ENCODE measurements at places on chromosomes 1 and 21.

- DNase-seq, result no peak
These were observed 37.9 kb downstream of the RGL1 start for GRCh38 chr1:183842795-183843144.

DNA sequence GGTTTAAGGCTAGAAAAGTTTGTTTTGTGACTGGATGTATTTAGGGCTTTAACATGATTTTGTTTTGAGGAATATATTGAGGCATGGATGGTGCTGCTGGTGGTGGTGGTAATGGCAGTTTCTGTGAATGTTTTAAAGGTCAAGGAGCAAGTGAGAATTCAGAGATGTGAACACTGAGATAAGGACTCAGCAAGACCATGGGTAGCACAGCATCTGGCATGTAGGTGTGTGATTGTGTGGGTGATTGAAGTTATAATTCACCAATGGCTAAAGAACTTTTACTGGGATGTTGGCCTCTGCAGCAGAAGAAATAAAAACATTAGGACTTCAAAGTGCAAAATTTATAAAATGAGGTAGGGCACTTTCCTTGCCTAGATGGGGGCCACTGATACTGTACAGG, 65.9 kb downstream of the MACF1 start:
- DNase-seq, result no peak

- no peak for DNase-seq
These were observed 402.3 kb downstream of the PTBP2 start for GRCh38 chr1:97123717-97124431.

DNA sequence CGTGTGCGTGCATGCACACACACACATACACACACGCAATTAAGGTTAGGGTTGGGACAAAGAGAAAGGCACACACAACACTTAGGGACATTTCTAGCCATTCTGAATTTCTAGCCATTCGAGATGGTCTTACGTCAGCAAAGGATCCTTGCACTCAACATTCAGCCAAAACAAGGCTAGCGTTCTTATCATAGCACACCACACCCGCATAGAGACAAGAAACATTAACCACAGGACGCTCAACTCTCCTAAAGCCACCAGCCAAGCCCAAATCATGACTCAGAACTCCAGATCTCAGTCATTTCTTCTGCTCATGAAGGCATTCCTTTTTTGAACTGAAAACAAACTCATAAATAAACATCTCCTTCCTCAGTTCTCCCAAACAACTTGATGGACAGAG, 106.8 kb downstream of the LMO4 start:
- DNase-seq, result no peak

GRCh38 chr1:222326006-222326709, 221.7 kb downstream of the HHIPL2 start:
- no peak for DNase-seq

- DNase-seq, result peak; percentile 62
These were observed 126.0 kb upstream of the TMEM51 start for GRCh38 chr1:15027515-15027986.

GRCh38 chr1:197021716-197022115, 44.4 kb downstream of the CFHR5 start:
- no peak for DNase-seq

DNA sequence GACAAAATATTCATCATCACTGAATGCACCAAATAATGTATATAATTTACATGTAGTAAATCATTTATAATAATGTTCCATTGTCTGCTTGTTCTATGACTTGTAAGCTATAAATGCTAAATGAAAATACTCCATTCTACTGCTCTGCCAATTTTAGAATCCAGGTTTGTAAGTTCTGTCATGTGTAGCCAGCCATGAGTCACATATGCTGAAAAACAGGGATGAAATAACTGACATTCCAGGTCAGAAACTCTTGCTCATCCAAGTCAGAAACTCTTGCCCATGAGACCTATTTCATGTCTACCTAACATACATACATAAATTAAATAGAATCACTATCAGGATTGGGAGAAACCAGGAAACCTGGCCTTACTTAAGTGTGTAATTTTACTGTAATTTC, 95.6 kb downstream of the ASH1L start:
- DNase-seq, result peak; percentile 25

DNA sequence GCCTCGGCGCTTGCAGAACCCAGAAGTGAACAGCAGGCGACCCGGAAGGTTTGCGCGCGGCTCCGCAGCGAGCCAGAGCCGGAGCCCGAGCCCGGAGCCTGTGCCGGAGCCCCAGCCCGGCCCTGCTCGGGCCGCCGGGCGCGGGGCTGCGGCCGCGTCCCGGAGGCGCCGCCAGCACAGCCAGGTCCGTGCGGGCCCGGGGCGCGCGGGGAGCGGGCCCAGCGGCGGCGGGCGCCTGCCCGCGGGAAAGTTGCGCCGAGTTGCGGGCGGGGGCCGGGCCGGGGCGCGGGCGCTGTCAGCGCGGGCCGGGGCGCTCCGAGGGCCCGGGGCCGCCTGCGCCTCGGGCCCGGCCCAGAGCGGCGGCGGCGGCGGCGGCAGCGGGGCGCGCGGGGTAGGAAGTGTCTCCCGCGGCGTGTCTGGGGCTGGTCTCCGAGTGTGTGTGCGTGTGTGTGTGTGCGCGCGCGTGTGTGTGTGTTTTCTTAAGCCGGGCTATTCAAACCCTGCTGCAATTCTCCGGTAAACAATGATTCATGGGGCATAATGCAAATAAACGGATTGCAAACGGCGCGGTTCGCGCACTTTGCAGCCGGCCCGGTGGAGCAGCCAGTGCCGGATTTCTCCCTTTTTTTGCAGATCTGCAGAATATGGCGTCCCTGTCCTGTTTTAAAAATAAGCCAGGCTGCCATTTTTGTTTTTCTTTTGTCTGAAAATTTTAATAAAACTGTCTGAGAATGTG, at the start of gene ZNF362:
TSS of gene ZNF362 (plus strand) at position 22 of the 736 bp plus-strand sequence. CDS start 14,083 bp downstream, outside the sequence.
- peak; percentile 48 for DNase-seq

DNA sequence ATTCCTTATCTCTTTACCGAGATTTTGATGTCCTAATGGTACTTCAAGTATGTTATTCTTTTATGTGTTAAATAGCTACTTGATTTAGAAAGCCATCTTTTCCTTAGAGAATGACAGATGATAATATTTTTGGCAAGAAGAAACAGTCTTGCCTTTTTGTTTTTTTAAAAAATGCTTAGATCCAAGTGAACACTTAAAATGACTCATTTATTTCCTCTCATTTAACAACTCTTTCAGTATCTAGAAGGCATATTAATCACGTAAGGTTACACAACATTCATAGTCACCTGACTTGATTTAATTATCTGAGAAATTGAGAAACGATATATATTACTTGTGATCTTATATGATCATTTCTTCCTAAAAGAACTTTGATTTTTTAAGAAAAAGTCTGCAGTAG, 52.4 kb downstream of the SUCO start:
- DNase-seq, result no peak

DNA sequence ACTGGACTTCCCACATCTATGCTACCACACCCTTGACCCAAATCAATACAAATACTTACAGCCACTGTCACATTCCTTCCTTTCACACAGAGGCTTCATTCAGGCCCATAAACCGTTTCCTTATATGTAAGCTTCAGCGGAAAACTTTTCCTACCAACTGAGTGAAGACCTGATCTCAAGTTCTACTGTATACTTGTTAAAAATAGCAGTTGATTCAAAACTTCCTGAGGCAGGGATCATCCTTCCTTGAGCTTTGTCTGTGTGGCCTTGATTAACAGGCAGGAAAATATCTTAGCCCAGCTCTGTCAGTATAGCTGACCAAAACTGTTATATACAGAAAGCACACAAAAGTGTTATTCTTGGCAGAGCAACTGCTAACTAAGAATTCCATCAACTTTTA, 42.7 kb downstream of the DENND2C start:
- DNase-seq, result no peak

DNA sequence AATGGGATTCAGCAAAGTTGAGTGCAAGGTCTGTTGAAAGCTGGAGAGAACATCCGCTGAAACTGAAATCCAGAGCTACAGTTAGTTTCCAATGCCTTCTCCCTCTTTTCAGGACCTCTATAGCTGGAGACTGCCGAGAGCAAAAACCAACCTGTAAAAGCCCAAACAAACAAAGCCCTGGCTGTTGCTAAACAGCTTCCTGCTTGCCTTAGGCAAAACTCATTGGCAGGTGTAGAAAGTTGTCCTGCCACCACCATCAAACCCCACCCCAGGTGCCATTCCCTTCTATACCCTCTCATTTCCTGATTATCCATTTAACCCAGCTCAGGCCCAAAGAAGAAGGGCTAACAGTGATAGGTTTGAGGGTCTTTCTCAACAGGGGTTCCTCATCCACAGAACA, 24.7 kb downstream of the SCYL3 start:
- DNase-seq, result no peak

DNA sequence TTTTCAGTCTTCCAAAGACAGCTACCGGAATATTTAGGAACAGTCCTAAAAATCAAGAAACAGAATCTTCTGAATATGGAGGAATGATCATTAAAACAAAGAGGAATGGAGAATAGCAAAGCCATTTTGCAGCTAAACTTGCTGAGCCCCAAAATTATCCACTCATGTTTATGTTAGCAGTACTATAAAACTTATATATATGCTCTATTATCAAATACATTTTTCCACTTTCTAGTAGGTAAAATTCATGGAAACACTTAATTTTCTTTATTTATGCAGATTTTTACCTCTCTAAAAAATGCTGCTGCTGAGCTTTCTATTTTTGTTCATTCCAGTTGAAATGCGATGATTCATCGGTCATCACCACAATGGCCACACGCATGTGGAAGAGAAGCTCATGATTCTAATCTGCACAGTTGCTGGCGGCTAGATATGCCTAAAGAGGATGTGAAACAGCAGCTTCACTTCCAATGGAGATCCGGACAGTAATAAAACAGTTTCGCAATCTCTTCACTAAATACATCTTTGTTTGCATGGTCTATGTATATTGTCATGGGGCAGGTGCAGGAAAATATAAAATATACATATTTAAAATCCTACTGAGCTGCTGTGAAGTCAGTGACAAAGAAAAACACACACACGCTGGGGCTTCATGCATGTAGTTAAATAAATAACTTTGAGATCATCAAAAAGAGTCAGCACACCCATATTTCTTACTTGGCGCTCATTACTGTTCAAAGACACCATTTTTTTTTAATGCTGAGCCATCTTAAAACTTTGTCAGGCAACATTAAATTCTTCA, 292.2 kb downstream of the SMYD3 start:
- peak; percentile 17 for DNase-seq

- no peak for DNase-seq
These were observed 15.3 kb downstream of the TSSK3 start for GRCh38 chr1:32377541-32378220.

- DNase-seq, result no peak
These were observed 1.3 kb upstream of the GNB1 start for GRCh38 chr1:1892079-1892762.

DNA sequence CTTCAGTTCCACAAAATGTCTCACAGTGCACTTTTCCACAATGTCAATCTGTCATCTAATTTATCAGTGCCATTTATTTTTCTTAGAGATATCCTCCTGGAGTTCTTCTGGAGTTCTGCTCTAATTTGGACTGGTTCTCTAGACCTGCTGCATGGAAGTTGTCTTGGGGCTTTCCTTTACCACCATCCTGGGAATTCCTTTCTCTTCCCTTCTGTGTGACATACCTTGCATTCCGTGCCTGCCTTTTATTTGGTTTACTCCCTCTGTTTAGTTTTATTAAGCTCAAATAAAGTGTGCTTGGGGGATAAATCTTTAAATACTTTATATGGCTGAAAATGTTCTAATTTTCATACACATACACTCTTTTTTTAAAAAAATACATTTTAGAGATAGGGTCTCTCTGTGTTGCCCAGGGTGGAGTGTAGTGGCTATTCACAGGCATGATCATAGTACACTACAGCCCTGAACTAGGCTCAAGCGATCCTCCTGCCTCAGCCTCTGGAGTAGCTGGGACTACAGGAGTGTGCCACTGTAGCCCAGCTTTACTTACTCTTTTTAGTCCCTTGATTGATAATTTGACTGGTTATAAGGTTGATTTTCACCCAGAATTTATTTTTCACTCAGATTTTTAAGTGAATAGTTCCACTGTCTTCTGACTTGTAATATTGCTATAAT, 14.4 kb downstream of the MTF2 start:
- no peak for DNase-seq

- DNase-seq, result no peak
These were observed 58.0 kb upstream of the PDC start for GRCh38 chr1:186518822-186519381.

DNA sequence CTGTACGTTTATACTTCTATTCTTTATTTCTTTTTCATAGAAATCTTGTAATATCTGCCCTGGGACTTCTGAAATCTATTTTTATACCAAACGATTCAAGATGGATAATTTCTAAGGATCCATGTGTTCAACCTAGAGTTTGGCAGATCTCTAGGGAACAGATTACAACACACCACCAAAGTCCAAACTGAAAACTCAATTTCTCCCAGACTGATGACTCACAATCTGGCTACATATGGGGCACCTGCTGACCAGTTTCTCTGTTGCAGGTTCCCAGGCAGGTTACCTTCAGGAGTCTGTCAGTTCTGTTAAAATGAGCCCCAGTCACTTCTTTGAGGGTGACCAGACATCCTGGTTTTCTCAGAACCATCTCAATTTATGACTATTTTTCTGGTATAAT, 439.4 kb downstream of the GPATCH2 start:
- DNase-seq, result no peak

DNA sequence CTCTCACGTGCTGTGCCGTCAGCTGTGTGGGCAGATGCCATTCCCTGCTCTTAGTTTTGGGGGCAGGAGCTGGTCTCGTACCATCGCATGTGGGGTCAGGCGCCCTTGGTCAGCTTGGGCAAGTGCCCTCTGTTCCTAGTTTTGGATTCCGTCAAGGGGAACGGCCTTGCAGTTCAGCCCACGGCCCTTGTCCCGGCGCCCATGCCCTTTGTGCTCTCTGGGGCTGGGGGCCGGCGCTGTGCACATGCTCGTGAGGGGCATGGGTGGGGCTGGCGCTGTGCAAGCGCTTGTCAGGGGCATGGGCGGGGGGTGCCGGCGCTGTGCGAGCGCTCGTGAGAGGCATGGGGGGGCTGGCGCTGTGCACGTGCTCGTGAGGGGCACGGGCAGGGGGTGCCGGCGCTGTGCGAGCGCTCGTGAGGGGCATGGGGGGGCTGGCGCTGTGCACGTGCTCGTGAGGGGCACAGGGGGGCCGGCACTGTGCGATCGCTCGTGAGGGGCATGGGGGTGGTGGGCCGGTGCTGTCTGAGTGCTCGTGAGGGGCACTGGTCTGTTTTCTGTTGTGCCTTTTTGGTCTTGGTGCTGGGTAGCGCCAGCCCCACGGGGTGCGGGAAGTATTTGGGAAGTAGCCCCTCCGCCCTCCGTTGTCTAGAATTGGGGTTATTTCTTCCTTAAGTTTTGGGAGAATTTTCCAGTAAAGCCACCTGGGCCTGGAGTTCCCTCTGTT, 29.5 kb upstream of the DIP2A start:
- DNase-seq, result no peak

DNA sequence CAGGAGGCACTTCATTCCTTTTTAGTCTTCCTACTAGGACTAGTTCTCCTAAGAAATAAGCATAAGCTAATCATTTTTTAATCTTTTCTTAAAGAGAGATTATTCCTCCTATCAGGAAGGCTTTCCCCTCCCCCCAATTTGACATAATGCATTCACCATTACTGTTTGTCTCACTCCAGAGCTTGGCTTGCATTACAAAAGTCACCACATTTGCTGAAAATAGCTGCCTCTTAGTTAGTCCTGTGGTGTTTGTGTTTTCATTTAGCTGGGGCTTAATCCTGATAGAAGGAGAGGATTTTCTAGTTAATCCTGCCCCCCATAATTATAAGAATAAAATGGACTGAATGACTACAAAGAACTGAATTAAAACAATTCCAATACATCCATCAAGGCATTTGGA, 307.1 kb upstream of the RRP15 start:
- DNase-seq, result no peak

GRCh38 chr1:10495475-10495817, 20.7 kb downstream of the PEX14 start:
- no peak for DNase-seq

Measured in muscle of arm (tissue), 14 donors.